ENCODE measurements at places on chromosomes 6 and 20.

DNA sequence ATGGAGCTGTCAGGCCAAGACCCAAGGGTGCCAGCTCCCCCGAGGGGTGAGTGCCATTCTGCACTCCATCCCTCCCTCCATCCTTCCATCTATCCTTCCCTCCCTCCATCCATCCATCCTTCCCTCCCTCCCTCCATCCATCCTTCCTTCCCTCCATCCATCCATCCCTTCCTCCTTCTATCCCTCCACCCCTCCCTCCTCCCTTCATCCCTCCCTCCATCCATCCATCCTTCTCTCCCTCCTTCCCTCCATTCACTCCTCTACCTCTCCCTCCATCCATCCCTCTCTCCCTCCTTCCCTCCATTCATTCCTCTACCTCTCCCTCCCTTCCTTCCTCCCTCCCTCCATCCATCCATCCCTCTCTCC, 41.3 kb upstream of the MRGBP start:
- no peak for DNase-seq

- peak; percentile 46 for DNase-seq
Measured at GRCh38 chr6:37696841-37697662, 631 bp downstream of the MDGA1 start.

DNA sequence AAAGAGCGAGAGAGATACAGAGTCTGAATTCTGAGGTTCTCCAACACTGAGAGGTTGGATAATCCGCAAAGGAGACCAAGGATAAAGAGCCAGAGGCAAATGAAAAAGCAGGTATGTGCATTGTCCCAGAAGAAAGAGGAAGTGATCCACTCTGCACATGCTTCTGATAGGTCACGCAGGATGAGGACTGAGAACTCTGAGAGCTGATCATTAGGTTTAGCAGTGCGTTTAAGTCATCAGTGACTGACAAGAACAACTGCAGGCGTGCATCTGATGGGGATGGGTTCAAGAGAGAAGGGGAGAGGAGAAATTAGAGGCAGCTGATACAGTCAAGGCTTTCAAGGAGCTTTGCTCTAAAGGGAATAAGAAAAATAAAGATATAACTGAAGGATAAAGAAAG, 301.2 kb upstream of the SGK1 start:
- DNase-seq = no peak

GRCh38 chr20:50813801-50814200, 18.9 kb downstream of the BCAS4 start:
- no peak for DNase-seq

GRCh38 chr6:16136621-16137450, 8.0 kb downstream of the MYLIP start:
- peak; percentile 47 for DNase-seq

GRCh38 chr6:109351231-109352130, 30.8 kb downstream of the CD164 start:
- no peak for DNase-seq

- DNase-seq = no peak
Measured at GRCh38 chr6:147040121-147040910, 163.9 kb upstream of the STXBP5 start.

GRCh38 chr6:34906826-34907225, 17.8 kb downstream of the ANKS1A start:
- DNase-seq = no peak

GRCh38 chr6:79997728-79998127, 6.7 kb upstream of the TTK start:
- no peak for DNase-seq

GRCh38 chr20:61823242-61823641, 242.4 kb downstream of the TAF4 start:
- no peak for DNase-seq

- DNase-seq = no peak
Measured at GRCh38 chr20:38447251-38447661, 12.1 kb upstream of the SNHG17 start.

GRCh38 chr20:53692465-53693067, 98.9 kb upstream of the ZNF217 start:
- no peak for DNase-seq
